ENCODE measurements at places on chromosomes 3 and 15.
A peak's percentile ranks its signal among the peaks of the same experiment; 100 is the strongest.

GRCh38 chr3:188544012-188544411 lies 390.1 kb downstream of the LPP start:
- no peak for DNase-seq

- DNase-seq = no peak
Measured at GRCh38 chr3:186150041-186150830, 41.3 kb upstream of the ETV5 start.

- peak; percentile 9 for DNase-seq
Measured at GRCh38 chr3:113948015-113948917, 453 bp downstream of the ZDHHC23 start.

DNA sequence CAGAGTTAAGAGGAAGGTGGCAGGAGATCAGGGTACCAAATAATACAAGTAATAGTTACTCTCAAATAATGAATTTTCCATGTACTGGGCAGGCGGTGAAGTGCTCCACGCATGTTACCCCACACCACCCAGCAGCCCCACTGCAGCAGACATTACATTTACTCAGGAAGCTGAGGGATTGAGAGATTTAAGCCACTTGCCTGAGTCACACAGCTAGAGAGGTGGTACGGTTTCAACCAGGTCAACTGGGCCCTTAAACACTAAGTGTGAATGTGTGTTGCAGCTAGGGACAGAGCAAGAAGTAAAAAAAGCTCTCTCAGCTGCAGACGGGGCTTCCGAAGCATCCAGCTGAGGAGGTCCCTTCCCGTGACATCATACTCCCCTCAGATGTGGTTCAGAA lies 91.3 kb downstream of the PRICKLE2 start:
- no peak for DNase-seq

- no peak for DNase-seq
Measured at GRCh38 chr15:78024883-78025282, 52.6 kb downstream of the TBC1D2B start.

- DNase-seq = no peak
Measured at GRCh38 chr3:166660962-166661361, 719.1 kb downstream of the ZBBX start.

GRCh38 chr15:74420193-74420905 lies 13.4 kb downstream of the SEMA7A start:
- DNase-seq = no peak

GRCh38 chr3:134464064-134464688 lies 21.6 kb downstream of the ANAPC13 start:
- DNase-seq = no peak

- no peak for DNase-seq
Measured at GRCh38 chr15:43215961-43216360, 4.9 kb downstream of the EPB42 start.

DNA sequence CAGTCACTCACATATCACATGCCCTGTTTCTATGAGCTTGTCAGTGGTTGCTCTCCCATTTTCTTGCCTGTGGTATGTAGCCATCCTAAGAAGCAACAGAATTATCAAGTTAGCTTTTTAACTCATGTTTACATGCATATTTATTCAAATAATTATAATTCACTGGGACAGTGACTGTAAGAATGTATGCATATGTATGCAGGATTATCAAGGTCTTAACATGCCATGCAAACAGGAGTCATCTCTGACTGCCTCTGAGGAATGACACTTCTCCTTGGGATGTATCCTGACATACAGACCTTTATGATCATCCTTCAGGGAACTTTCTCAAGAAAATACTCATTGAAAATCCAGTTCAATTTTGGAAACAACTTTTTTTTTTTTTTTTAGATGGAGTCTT lies 240.9 kb downstream of the CPNE4 start:
- DNase-seq = no peak

DNA sequence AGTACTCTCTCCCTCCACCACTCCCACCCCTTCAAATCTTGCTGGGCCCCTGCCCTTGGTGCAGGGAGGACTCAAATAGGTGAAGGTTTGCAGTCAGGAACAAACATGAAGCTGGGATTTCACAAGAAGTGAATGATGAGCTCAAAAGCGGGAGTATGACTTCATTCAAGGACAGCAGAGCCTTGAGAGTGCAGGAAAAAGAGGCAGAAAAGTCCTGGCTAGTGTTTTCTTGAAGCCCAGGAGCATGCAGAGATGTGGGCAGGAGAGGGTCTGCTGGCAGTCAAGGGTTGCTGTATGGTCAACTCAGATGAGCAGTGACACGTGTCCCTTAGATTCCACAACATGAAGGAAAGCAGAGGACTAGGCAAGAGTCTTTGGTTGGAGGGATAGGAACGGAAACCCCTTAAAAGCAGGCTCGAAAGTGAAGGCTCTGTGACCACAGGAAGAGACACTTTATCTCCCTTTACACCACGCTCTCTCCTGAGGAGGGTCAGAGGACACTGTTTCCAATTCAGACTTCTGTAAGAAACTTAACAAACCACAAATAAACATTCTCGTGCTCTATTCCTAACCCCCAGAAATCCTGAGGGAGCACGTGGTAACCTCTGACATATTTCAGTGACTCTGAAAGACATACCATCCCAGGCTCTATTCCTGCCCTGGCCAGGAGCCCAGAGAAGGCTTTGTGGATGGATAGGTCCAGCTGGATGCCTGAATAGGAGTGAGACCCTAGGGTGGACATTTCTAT lies 168.0 kb upstream of the NDN start:
- DNase-seq = no peak

- DNase-seq = no peak
Measured at GRCh38 chr3:81632659-81633058, 128.8 kb downstream of the GBE1 start.

DNA sequence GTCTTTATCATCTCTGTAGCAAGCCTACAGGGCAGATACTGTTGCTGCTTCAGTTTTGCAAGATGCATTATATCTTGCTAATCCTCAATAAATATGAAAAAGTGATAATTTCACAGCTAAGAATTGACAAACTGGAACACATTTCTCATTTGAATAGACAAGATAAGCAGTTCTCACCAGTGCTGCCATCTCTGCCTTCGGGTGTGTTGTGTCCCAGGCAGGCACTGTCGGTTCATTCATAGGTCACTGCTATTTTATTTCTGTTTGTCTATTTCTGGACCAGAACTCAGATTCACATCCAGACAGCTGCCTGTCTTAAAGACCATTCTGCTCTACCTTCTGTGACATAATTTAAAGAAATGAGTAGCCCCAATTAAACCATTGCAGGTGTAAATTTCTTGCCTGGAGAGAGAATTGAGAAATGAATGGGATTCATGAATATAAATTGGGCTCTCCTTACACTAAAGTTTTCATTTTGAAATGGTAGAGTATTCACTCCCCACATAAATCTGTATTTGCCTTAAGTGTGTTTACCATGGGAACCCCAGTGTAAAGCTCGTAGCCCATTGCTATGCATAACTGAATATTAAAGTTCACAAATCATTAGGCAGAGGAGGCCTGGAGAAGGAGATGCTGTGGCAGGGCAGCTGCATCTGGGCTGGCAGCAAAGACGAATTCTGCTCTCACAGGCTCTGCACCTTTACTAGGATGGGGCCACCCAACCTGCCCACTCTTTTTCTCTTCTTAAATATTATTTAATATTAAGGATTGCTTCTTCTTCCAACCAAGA lies 149.9 kb downstream of the ARPP21 start:
- no peak for DNase-seq

DNA sequence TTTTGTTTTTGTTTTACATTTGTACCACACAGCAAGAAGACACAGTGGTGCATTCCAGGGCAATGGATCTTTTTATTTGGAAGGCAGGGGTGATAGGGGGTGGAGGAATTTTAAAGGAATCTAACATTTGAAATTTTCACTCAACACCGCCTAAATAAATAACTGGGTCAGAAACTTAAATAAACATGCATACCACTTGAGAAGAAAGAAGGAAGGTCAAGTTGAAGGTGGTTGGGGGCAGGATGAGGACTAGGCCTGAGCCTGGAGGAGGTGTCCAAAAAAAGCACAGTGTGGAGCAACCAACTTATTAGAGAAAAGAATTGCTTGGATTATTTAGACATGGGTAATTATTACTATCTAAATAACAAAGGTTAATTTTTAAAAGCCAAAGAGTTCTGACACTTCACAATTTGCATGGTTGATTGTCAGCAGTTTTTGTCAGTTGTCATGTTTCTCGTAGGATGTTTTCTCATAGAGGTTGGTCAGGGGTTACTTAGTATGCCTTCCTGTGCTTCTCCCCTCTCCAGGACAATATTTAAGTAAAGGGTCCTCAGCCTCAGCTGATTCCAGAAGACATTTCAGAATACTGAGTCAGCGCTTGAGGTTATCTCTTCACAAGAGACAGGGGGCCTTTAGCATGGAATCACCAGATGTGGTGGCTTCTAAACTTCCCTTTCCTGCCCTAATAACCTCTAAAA lies 173.7 kb upstream of the SLC2A2 start:
- DNase-seq = no peak

Measured in stimulated activated CD4-positive, alpha-beta T cell treated with anti-CD3 and anti-CD28 coated beads, Interleukin-1b, Interleukin-23, amount 100 ng/mL, for 48 hours (primary cell).